CD4-positive, alpha-beta T cell treated with Interleukin-4 for 4 hours (primary cell): ENCODE measurements at places on chromosomes 7 and 10.

- DNase-seq, result peak; percentile 97
Measured at GRCh38 chr10:17229016-17229716, 1.1 kb downstream of the VIM start.

- no peak for DNase-seq
Measured at GRCh38 chr10:3484306-3485056, 300.5 kb downstream of the KLF6 start.

- no peak for DNase-seq
Measured at GRCh38 chr7:18305866-18306265, 189.7 kb upstream of the HDAC9 start.

GRCh38 chr7:115505136-115505535 is 525.4 kb downstream of the TFEC start:
- DNase-seq, result no peak

DNA sequence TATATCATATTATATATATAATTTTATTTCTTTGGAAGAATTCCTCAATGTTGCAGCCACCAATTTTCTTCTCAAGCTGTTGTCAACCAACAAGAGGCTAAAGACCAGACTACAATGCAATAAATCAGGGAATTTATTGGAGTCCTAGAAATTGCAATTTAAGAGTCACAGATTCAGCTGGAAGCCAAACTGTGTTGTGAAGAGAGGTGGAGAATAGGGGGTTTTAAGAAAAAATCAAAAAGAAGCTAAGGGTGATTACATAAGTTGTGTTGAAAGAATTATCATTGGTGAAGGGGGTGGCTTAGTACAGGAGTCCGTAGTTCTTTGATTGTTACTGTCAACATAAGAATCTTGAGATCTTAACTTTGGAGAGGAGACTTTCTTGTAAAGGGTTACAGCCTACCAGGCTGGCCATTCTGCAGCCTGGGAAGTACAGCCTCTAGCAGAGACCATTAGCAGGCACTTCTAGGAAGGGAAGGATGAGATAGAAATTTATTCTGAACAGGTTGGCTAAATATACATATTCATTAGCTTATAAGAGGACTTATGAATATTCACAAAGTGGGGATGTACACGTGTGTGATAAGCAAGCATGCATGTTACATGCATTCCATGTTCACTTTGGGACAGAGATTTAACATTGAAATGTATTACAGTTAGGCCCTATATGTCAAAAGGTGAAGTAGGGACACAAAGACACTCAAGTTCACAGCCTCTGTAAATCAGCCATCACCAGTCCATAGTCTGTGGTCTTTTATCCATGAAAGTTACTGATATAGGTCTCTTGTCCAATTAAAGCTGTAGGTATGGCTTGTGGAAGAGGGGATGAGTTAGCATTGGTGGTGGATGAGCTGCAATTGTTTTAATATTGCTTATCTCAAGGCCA is 8.3 kb upstream of the TMEM168 start:
- no peak for DNase-seq

- no peak for DNase-seq
Measured at GRCh38 chr7:157294773-157295172, 42.0 kb upstream of the DNAJB6 start.

- peak; percentile 81 for DNase-seq
Measured at GRCh38 chr10:61992671-61993668, 91.5 kb downstream of the ARID5B start.

DNA sequence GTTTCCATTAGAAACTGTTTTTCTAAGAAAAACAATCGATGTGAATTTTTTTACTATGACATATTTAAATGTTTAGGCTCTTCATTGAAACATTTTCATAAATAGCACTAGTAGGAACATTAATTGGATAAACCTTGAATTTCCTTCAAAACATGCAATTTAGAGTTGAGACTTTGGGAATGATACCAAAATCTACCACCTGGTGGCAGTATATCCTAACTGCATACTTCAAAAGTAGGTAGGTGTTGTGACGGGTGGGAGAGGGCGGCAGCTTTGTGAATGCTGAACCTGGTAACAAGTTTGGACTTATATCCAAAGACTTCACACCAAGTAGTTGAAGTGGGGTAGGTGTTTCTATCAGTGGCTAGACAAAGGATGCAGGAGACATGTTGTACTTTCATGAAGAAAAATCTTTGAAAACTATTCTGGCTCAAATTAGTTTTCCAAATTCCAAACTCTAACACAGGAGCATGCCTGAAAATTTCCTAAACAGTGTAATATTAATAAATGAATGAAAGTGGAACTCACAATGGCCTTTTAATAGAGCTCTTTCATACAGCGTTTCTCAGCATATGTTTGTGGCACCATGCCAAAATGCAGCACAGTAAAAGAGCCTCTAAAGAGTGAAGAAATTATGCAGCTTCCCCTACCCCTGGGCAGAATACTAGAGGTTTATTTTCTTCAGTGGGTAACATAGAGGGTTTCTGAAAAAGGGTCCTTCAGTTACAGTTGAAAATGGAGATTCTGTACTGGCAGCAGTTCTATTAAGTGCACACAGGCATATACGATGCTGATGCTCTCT is 201.0 kb upstream of the TPK1 start:
- DNase-seq, result peak; percentile 43

- no peak for DNase-seq
Measured at GRCh38 chr10:111739125-111739873, 444.3 kb downstream of the GPAM start.

DNA sequence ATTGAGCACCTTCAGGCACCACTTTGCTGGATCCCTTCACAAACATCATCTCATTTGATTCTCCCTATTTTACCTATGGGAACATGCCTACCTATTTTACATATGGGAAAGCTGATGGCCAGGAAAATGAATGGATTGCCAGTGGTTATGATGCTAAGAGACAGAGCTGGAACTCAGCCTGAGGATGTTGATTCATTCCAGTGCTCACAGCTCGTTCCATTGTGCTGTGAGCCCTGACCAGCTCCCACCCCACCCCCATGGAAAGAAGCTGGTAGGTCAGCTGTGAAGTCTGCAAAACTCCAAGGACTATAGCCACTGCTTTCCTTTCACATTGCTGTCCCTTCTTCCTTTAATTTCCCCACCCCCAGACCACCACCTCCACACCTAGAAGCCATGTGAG is 9.6 kb downstream of the UBTD1 start:
- no peak for DNase-seq

DNA sequence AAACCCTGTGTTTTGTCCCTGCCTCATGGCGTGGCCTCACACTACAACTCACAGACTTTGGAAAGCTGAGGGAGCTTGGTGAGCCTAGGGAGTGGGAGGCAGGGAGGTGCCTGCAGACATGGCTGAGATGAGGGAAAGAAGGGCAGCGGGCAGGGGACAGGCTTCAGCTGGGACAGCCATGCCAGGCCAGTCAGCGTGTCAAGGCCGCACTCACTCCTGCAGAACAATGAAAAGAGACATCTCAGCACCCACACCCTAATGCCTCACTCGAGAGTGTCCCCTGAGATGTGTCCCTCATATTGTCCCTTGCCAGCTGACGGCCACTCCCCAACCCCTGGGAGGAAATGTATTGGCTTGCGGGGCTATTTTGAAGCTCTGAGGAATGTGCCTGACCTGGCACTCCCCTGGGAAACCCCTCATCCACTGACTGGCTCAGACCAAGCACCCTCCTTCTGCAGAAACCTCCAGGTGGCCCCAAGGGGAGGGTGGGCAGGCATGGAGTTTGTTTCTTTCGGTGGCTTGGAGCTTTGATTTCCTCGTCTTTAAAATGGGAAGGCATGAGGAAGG is 31.6 kb downstream of the SH3PXD2A start:
- no peak for DNase-seq

- no peak for DNase-seq
Measured at GRCh38 chr7:134654104-134654775, 7.6 kb downstream of the BPGM start.

- peak; percentile 15 for DNase-seq
Measured at GRCh38 chr10:93541402-93542357, 24.8 kb upstream of the FFAR4 start.

GRCh38 chr7:55508221-55509011 is 63.9 kb downstream of the VOPP1 start:
- DNase-seq, result no peak

- no peak for DNase-seq
Measured at GRCh38 chr7:142158736-142159496, 47.4 kb downstream of the MGAM2 start.

DNA sequence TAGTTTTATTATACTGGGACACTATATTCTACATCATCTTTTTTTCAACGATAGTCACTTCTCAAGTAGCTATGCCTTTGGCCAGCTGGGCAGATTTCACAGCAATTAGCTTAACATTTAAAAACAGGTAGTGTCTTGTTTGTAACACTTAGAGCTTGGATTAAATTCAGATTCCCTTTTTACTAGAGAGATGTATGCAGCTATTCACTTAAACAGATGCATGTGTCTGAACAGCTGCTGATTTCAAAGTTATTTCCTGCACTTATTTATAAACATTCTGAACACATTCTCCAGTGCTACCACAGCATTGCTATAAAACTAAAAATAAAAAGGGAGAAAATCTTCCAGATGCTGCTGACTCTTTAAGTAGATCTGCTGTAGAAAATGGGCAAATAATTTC is 637.2 kb downstream of the POM121L12 start:
- no peak for DNase-seq

DNA sequence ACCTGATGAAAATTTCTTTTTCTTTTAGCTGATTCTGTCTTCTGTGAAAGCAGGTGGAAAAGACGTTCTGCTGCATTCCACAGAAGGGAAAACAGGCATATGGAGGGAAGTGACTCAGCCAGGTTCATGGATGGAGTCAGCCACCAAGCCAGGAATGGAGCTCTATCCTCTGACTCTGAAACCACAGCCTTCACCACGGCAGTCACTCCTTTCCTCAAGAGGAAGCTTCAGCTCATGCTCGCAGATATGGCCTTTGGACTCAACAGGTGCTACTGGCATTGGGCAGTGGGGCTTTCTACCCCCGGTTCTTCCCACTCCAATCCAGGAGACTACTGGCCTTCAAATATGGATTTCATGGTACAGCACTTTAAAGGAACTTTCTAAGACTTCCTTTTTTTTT is 11.5 kb upstream of the PLAU start:
- DNase-seq, result no peak

GRCh38 chr7:50204581-50204980 is 99.9 kb upstream of the IKZF1 start:
- peak; percentile 58 for DNase-seq

- no peak for DNase-seq
Measured at GRCh38 chr7:149454006-149454405, 6.9 kb downstream of the ZNF777 start.

DNA sequence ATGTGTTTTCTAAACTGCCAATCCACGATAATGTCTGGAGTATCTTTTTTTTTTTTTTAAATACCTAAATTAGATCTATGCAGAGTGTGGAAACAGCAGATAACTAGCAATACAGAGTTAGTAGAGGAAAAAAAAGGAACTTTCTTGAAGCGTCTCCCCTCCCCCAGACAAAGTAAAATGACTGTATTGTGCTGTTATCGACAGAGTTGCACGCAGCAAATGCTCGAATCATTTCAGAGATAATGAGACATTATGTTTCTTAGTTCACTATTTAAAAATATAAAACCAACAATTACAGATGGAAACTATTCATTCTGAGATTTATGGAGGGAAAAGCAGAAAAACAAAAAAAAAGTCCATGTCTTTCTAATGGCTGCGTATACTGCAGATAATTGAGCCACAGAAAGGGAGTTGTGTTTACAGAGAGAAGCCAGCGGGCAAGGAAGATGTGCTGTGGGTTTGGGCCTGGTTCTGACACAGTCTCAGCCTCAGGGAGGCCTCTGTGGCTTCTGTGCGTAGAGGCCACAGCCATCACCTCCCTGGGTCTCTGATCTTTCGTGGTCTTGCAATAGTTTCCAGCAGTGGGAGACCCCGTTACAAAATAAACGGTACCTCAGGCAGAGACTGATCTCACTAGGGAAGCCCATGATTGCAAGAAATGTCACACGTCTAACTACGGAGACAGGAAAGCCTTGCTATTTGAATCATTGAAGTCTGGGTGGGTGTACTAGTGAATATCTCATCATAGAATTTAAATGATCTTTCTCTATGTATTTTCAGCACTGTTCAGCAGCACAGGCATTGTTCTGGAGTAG is 19.1 kb upstream of the KLF6 start:
- peak; percentile 91 for DNase-seq

- DNase-seq, result no peak
Measured at GRCh38 chr10:20277820-20278219, 461.6 kb downstream of the PLXDC2 start.

- DNase-seq, result no peak
Measured at GRCh38 chr10:14552015-14552414, 221.3 kb upstream of the FRMD4A start.

GRCh38 chr10:112886463-112886862 is 63.6 kb upstream of the TCF7L2 start:
- no peak for DNase-seq

DNA sequence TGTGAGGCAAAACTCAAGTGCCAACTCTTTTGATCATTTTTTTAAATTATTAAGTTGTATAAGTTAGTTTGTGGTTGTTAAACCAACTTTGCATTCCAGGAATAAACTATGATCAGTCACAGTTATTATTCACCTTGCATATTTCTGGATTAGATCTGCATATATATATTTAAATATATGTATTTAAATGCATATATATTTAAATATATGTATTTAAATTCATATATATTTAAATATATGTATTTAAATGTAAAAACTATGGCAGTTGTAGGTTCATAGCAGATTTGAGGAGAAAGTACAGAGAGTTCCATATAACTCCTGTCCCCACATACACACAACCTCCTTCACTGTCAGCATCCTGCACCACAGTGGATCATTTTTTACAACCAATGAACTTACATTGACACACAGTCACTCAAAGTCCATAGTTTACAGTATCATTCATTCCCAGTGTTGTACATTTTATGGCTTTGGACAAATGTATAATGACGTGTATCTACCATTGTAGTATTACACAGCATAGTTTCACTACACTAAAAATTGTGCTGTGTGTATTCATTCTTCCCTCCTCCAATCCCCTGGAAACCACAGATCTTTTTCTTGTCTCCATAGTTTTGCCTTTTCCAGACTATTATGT is 49.7 kb downstream of the TBC1D12 start:
- no peak for DNase-seq

GRCh38 chr10:88216976-88217375 is 353.6 kb downstream of the PTEN start:
- DNase-seq, result no peak

- DNase-seq, result no peak
Measured at GRCh38 chr7:132526111-132526740, 50.0 kb downstream of the PLXNA4 start.

DNA sequence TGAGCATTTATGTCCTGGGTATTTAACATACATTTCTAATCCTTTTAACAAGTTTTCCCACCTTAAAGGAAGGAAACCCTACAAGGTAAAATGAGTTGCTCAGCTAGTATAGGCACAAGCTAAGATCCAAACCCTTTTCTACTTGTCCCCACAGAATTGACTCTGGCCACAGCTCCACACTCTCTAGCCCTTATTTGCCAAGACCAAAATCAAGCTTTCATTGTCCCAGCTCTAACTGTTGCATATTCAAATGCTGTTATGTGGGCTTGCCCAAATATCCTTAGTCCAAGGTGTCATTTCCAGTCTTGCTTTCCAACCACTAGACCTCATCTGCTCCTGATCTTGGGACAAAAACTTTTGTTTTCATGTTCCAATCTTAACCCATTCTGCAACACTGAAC is 31.3 kb upstream of the LSM8 start:
- no peak for DNase-seq

GRCh38 chr10:36819781-36820180 is 305.6 kb upstream of the ANKRD30A start:
- no peak for DNase-seq
